HCT116 (cell line): ENCODE measurements at places on chromosomes 7 and 10. TPM values are rescaled to one million over a fixed set of nuclear protein-coding genes. Genes with fewer than 3 reads are reported as not detected.

Gene ELOVL3
- 5.5 TPM for total RNA-seq

Gene GIMAP4
- total RNA-seq: 0.49 TPM

Gene OR6V1
- total RNA-seq: not detected

Gene CPA4
- total RNA-seq: 38.7 TPM

Gene HKDC1
- 1.7 TPM for total RNA-seq

Gene VKORC1L1
- total RNA-seq: 30.9 TPM

GRCh38 chr7:7969306-7970236, 975 bp downstream of the GLCCI1 start:
- no peak for DNase-seq

- no peak for DNase-seq
These were observed 350.8 kb upstream of the BMPER start for GRCh38 chr7:33554576-33554975.

GRCh38 chr7:39971924-39972323, 21.9 kb downstream of the CDK13 start:
- no peak for DNase-seq

GRCh38 chr10:118729641-118730258, 25.0 kb downstream of the CACUL1 start:
- no peak for DNase-seq

- DNase-seq: no peak
These were observed 91.7 kb downstream of the SLC25A40 start for GRCh38 chr7:87784424-87784823.

- no peak for DNase-seq
These were observed 570.4 kb upstream of the ANKRD30A start for GRCh38 chr10:36555036-36555435.

DNA sequence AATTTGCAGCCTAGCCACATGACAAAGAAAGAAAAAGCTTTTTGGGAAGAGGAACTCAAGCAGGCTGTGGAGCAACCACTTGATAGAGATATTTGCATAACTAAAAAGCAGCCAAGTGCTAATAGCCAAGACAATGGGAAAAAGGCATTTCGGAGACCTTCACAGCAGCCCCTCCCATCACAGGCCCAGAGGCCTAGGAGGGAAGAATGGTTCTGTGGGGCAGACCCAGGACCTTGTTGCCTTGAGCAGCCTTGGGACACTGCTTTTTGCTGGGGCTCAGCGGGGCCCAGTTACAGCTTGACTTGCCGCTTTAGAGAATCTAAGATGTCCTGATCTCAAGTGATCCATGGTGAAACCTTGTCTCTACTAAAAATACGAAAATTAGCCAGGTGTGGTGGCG, 38.5 kb downstream of the FAM149B1 start:
- no peak for DNase-seq

- no peak for DNase-seq
These were observed 101.5 kb upstream of the LSM8 start for GRCh38 chr7:118082506-118082905.

- DNase-seq: no peak
These were observed 1.5 kb downstream of the ANK3 start for GRCh38 chr10:60388116-60388625.

GRCh38 chr10:130696870-130697269, 560.7 kb downstream of the GLRX3 start:
- DNase-seq: no peak

DNA sequence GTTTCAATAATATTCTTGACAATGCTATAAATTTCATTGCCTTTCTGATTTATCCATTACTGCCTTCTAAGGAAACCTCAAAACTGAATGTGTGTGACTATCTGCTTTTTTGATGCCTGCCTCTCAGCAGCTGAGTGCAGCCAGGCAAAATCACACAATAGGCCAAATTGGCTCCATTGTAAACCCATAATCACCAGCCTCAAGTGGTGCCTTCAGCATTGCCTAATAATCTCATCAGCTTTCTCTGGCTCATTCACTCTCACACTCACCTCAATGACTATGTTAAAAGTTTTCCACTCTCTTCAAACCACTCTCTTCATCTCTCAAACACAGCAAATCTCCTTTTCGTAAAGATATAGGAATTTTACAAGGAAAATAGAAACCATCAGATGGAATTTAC, 182.5 kb upstream of the COL1A2 start:
- DNase-seq: no peak

DNA sequence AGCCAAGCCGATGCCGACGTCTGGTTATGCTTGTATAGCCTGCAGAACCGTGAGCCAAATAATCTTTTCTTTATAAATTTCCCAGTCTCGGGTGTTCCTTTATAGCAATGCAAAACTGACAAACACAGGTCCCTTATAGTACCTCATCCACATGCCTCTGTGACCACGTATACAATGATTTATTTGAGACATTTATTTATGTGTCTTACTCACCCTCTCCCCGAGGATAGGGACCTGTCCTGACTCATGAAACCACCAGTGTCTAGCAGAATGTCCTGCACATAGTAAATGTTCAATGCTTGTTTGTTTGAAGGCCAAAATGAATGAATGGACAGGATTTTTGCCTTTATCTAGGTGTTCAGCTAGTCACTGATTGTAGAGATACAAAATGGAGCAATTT, 147.9 kb upstream of the FZD8 start:
- DNase-seq: no peak

GRCh38 chr10:25017154-25017590, 760 bp downstream of the THNSL1 start:
- no peak for DNase-seq

- DNase-seq: no peak
These were observed 27.4 kb upstream of the PLA2G12B start for GRCh38 chr10:72981882-72982529.

- no peak for DNase-seq
These were observed 135.5 kb downstream of the USP6NL start for GRCh38 chr10:11475831-11476434.
